ENCODE measurements at places on chromosomes 1 and 21.
A peak's percentile ranks its signal among the peaks of the same experiment; 100 is the strongest.

DNA sequence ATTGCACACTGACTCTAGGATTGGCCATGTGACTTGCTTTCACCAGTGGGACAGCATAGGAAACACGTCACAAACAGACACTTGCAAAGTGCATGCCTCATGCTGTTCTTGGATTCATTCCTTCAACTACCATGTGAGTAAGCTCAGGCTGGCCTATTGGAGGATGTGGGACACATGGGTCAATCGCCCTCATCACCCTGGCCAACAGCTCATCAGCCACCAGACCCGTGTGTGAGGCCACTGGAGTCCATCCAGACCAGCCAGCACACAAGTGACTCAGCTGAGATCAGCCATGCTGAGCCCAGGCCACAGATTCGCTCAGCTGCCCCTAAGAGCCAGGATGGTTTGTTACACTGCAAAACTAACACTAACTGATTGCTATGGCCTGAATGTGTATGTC, 216.1 kb upstream of the GRIK3 start:
- no peak for DNase-seq

GRCh38 chr1:183417772-183418491, at the start of gene NMNAT2:
TSS of gene NMNAT2 (minus strand) at chr1:183418380. CDS start at chr1:183418267, 113 bp downstream.
- peak; percentile 47 for DNase-seq

DNA sequence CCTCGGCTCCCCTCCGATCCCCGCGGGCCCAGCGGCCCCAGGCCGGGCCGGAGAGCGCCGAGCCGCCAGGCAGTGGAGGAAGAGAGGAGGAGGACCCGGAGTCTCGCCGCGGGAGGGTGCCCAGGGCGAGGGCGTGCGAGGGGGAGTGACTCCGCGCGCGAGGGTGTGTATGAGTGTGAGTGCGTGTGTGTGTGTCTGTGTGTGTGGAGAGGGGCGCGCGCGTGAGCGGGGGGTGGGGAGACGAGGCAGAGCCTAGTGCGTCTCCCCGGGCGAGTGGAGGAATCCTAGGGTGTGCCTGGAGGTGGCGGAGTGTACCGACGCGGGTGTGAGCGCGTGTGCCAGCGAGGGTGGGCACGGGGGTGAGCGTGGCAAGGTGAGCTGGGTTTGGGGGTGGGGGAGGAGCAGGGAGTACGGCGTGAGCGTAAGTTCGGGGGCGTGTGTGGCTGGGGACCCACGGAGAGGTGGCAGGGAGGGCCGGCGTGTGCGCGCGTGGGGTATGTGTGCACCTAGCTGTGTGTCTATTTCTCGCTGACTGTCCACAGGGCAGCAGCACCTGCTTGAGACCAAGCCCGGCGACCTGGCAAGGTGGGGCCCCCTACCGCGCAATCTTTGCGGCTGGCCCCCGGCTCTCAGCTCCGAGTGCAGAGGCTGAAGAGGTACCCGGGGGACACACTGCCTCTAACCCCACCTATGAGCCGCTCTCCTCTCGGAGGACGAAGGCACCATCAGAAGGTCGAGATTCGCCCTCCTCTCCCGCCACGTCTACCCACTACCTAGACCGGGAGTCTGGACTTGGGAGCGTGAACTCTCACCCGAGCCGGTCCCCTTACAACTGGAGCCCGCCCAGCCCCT, 784 bp upstream of the KCND3 start:
- DNase-seq = no peak

DNA sequence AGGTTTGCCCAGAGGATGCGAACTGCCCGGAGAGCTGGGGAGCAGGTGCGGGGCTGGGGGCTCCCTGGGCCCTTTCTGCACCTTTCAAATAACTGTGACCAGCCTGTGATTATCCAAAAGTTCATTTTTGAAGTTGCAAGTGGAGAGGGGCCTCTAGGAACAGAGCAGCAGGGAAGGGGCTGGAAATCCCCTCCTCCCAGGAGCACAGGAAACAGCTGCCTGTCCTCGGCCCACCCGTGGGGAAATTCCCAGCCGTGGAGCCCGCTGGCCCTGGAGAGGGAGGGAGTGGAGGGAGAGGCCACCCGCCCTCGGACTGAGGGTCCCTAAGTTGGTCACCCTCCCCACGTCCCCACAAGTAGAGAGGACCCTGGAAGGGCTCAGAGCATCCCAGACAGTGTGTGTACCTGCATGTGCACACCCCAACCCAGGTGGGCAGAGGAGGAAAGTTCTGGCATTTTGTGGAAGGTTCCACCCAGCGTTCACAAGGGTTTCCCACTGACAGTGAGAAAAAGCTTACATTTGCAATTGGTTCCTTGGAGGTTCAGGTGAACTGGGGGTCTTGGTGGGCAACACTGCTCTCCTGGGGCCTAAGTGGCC, 1.2 kb upstream of the TNFRSF4 start:
- DNase-seq = no peak

GRCh38 chr1:156658945-156659574, 17.1 kb downstream of the BCAN start:
- no peak for DNase-seq

DNA sequence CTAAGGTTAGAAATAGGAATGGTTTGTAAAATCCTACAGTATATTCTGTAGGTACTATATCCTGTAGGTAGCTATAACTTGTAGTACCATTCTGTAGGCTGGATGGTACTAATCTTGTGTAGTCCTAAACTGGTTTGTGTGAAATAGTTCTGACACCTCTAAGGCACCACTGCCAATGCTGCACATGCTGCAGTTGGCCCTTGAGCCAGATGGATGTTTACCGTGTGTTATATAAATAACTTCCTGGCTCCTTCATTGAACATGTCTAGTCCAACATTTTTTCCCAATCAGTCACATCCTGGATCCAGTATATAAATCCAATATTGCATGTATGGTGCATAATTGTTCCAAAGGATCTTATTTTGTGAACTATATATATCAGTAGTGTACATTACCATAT, 89.5 kb upstream of the GNG4 start:
- no peak for DNase-seq

DNA sequence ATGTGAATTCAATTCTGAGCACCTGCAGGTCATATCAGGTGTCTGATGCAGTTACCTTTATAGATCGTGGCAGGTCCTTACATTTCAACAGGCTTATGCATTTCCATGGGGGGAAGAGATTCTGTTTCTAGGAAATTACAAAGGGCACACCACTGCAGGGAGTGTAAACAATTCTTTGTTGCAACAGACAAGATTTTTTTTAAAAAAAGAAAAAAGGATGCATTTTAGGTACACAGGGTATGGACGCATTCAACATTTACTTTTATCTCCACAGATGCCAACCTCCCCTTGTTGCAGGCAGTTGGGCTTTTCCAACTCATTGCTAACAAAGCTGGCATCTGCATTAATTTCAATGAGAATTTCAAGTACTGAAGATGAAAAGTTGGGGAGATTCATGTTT, 13.5 kb upstream of the TEKT2 start:
- no peak for DNase-seq

GRCh38 chr1:188689542-188689941, 1788.1 kb downstream of the BRINP3 start:
- DNase-seq = no peak

DNA sequence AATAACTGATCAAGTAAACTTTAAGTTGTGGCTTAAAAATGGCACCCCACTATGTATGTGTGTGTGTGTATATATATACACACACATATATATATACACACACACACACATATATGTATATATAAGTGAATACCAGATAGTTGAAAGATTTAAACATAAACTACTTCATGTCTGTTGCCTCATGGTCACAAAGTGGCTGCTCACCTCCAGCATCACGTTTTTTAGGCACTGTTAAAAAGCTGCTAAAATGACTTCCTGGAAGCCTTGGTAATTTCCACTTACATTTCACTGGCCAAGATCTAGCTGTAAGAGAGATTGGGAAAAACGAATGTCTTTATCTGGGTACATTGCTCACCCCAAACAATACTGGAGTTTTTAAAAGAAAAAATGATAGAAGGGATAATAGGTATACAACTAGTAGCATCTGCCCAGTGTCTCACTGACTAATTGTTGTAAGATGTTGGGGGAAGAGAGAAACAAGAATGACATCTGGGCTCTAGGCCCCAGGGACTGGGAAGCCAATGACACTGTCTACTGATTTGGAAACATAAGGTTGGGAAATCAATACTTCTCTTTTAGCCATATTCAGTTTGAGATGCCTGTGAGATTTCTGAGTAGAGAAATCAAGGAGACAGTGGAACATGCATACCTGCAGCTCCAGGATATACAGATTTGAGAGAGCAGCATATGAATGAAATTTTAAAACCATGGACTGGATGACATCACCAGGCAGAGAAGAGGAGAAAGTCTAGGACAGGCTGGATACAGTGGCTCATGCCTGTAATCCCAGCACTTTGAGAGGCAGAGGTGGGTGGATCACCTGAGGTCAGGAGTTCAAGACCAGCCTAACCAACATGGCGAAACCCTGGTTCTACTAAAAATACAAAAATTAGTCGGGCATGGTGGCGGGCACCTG, 42.8 kb downstream of the CLDN14 start:
- no peak for DNase-seq

DNA sequence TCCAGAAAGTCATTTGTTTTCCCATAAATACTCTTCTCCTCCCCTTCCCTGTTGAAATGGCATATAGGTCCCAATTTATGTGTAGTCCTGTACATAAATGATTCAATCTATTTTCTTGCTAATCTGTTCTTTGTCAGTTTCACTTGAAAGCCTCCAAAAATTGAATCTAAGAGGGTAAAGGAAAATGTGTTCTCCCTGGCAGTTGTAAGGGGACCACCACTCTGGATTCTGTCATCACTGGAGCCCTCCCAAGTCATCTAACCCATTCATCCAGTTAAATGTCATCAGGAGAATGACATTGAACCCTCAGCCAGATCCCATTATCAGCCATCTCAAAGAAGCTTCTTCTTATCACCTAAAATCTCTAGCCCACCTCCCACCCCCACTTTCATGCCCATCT, 35.0 kb upstream of the RNF2 start:
- no peak for DNase-seq

- no peak for DNase-seq
Observed at GRCh38 chr1:24294228-24294672, 24.9 kb upstream of the GRHL3 start.

DNA sequence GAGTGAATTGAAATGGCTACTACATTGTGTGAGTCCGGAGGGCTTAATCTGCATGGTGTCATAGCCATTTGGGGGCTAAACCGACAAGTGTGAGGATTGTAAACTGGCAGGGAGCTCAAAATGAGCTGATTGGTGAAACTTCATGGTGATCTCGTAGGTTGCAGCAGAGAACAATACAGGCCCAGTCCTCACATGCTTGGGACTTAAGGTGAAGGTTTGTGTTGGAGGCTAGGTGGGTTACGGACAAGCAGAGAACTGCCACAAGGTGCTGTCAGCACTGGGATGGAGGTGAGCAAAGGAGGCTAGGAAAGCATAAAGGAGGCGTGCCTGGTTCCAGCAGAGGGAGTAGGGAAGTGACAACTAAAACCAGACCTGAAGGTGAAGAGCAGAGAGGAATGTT, 9.4 kb downstream of the PGM1 start:
- no peak for DNase-seq

DNA sequence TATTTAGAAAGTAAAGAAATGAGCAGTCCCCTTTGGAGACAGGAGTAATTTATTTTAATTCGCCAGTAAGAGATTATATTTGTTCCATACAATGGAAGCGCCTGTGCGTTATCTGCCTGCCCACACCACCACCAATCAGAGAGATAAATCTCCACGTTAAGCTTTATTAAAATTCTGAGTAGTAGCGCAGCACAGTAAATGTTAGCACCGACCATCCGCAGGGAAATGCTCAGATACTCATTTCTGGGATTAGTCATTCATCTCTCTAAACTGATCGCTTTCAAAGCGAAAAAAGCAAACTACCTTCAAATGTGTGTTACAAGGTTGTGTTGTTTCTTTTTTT, 1.2 kb downstream of the ETS2 start:
- DNase-seq = no peak

DNA sequence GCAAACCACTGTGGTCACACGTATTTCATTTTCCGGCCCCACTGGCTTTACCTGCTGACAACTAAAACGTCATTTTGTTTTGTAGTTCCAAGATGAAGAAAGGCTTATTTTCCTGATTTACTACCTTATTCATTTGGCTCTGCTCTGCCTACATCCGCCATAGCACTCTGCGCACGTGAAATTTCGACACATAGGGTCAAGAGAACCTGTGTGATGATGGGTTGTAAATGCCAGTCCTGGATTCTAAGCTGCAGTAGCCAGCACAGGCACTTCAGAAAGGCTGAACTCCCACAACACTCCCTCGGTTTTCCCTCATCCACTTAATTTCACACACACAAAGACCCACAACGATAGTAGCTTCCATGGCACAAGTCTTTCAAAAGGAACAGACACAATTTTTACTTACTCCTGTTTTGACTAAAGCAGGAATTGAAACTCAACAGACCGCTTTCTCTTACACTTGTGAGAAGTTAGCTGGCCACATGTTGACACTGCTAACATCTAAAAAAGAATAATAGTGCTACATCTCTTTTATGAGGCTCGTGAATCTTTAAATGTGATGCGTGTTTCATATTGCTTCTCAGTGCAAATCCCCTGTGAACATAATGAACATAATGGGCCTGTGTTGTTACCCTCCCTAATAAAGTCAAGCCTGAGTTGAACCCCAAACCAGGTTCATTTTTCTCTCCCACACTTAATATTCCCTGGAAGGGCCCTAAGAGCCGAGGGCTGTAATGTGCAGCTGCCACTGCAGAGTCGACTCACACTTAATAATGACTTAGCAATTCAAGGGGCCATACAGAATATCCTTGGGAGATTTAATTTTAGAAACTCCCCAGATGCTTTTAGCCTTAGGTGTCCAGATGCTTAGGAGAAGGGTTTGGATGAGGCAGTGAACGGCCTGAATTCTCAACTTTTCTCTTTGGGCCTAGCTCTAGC, 1.5 kb upstream of the RUNX1 start:
- no peak for DNase-seq

GRCh38 chr1:226654046-226654667, 84.9 kb downstream of the ITPKB start:
- no peak for DNase-seq

GRCh38 chr21:24050231-24050630, 1557.0 kb downstream of the MRPL39 start:
- no peak for DNase-seq

DNA sequence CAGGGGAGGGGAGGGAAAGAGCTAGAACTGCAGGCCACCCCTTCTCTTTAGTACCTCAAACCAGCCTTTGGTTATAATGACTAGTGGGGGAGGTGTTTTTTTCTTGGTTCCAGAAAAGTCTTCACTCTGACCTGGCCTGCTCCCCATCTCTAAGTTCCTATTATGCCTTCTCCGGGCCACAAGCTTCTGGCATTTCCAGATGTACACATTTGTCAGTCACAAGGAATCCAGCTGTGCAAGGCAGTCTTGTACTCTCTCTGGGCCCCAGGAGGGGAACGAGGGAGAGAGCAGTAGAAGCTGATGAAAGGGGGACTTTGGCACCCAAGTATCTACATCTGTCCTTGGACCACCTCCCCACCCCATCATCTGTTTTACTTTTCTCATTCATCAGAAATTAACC, 2.7 kb upstream of the FALEC start:
- DNase-seq = no peak

DNA sequence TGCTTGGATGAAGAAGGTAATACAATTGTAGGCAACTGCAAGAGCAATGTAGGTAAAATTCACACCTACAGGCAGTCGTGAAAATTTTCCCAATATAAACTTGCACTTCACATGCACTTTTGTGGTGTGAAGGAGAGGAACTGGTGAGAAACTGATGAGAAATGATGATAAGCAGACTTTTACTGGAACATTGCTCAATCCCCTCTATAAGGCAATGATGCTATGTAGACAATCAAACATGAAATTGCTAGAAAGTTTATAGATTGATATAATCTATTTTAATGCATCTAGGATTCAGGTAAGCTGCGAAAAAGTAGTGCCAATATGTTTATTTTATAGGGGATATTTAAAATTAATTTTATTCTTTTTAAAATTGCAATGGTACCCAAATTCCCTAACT, 802.2 kb downstream of the KCNT2 start:
- DNase-seq = no peak

Measured in frontal cortex (tissue), 4 donors.